ENCODE measurements at places on chromosomes 3 and 15.

GRCh38 chr3:23159929-23160328 lies 43.2 kb upstream of the UBE2E2 start:
- no peak for DNase-seq

DNA sequence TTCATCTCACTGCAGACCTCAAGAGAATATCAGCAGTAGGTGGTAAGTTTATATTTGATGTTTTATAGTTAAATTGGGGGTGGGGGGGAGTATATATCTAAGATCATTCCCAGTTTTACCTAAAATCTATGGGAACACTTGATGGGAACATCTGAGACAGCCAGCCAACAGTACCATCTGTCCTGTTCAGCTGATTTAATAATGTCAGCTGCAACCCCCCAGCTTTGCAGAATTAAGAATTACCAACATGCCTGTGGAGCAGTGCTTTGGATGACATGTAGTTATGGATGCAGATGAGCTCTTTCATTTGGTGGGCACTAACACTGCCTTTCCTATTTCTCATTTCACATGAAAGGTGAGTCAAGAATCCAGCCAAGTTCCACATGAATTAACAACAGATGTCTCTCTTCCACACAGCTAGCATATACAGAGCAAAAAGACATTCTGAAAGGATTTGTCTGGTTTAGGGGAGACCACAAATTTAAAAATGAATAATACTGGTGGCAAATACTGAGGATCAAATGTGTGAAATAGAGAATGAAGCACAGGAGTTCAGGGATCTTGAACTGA lies 76.2 kb downstream of the SETD5 start:
- no peak for DNase-seq

GRCh38 chr15:27201425-27201824 lies 230.4 kb downstream of the GABRG3 start:
- DNase-seq, result no peak

DNA sequence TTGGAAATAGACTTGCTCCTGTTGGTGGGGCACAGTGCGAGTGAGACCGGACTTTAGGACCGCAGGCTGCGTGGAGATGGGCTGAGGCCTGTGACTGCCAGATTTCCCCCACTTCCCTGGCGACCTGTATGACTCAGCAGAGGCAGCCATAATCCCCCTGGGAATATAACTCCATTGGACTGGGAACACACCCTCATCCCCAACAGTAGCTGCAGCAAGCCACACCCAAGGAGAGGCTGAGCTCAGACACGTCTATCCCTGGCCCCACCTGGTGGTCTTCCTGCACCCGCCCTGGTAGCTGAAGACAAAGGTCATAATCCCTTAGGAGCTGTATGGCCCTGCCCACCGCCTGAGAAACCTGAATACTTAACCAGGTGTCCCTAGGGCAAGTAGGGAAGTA lies 42.6 kb downstream of the DZIP1L start:
- DNase-seq, result no peak

DNA sequence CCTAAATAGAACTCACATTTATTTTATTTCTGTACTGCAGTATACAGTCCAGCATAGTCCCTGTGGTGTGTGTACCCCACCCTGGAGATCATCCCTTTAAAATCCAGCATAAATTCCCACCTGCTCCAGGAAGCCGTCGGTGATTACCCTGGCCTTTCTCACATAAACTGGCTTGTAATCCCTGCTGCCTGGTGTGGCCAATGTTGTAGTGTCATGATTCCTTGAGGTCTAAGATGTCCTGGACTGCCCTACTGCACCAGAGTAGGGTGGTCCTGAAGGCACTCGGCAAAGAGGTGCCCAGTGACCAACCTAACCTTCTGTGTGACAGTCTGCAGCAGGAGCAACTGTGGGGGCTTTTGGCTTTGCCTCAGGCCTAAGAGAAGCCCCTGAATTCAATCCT lies 58.9 kb downstream of the ITGA11 start:
- DNase-seq, result no peak

- DNase-seq, result no peak
Measured at GRCh38 chr3:120475722-120476377, 25.1 kb upstream of the FSTL1 start.

DNA sequence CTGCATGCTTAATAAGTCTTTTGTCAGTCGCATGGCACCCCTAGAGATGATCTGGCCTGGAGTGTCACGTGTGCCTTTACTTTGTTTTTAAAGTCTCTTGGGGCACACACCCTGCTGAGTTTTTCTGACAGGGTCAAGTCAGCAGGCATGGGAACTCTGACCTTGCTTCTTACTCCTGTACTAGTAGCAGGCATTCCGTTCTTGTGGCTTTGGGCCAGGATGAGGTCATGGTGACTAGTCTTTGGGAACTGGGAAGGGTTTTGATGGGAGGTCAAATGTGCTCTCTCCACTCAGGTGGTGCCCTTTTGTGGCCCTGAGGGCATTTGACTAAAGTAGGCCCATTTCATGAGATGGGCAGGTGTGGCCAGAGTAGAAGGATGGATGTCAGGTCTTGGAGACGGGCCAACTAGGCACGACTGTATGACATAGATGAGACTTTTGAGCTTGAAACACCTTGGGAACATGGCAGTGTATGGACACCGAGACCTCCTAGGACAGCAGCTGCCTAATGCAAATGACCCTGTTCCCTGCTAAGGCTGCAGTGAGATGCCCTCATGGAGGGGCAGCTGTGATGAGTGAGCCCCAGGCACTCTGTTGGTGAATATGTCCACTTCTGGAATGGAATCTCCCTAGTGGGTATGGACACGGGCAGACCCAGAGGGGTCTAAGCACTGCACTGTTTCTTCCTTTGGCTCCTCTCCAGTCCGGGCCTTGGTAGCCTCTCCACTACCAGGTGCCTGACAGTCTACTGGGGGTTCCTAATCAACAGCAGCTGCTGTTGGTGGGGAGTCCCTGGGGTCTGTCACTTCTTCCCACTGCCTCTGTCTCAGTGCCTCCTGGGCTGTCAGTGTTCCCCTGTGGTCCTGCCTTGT lies 16.4 kb downstream of the SRPRB start:
- no peak for DNase-seq

DNA sequence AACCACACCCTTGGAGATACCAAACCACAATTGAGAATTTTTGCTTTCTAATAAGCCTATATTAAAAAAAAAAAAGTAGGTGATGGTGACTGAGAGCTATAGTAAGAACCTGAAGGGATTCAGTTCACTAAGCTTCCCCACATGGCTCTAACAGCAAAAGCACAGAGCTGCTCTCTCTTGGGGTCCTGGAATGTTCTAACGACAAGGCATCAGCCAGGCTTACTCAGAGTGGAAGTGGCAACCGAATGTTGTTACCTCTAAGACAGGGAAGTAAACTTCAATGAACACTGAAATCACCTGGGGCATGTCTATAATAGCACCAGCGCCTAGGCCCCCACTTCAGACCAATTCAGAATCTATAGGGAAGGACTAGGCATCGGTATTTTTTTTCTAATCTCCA lies 397.7 kb downstream of the MAGI1 start:
- no peak for DNase-seq

- no peak for DNase-seq
Measured at GRCh38 chr15:70430069-70430468, 332.4 kb upstream of the TLE3 start.

DNA sequence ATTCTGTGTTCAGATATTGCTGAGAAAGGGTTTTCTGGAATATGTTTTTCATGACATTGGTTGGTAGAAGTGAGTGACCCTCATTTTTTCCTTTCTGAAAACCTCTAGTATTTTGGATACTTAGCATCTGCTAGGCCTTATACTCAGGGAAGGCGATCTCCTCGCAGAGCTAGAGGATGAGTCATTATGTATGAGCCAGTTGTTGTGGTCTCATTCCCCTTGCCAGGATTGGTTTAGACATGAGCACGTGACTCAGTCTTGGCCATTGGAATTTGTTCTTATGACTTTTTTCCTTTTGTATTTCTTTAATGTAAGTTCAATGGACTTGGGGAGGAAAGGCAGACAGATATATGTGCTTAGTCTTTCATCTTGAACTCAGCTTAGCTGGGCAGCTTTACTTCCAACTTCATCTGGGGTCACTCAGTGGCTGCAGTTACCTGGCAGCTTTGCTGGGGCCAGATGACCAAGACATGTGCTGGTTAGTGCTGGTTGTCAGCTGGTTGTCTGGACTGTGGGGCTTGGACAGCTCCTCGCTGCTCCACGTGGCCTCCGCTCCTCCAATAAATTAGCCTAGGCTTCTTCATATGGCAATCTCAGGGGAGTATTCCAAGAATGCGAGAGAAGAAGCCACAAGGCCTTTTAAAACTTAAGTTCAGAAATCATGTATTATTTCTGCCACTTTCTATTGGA lies 207.5 kb downstream of the IL20RB start:
- no peak for DNase-seq

DNA sequence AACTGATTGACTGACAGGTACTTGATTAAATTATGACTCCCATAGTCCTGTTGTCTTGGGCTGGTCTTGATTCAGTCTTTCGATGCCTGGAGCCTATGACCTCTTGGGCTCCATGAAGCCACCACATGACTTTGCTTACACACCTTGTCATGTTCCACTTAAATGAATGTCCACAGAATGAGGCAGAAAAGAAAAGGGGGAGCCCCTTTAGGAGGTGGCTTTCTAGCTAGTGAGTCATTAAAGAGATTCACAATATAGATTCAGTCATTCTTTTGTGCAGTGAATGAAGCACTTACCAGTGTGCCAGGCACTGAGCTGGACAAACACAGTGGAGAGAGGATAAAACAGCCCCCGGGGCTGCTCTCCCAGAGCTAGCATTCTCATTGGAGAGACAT lies 17.1 kb downstream of the VIPR1 start:
- DNase-seq, result no peak

GRCh38 chr15:57111002-57111401 lies 192.6 kb downstream of the TCF12 start:
- no peak for DNase-seq

- DNase-seq, result no peak
Measured at GRCh38 chr15:43524254-43524845, 6.9 kb downstream of the MAP1A start.

- no peak for DNase-seq
Measured at GRCh38 chr3:43699864-43700263, 9.1 kb downstream of the ABHD5 start.

DNA sequence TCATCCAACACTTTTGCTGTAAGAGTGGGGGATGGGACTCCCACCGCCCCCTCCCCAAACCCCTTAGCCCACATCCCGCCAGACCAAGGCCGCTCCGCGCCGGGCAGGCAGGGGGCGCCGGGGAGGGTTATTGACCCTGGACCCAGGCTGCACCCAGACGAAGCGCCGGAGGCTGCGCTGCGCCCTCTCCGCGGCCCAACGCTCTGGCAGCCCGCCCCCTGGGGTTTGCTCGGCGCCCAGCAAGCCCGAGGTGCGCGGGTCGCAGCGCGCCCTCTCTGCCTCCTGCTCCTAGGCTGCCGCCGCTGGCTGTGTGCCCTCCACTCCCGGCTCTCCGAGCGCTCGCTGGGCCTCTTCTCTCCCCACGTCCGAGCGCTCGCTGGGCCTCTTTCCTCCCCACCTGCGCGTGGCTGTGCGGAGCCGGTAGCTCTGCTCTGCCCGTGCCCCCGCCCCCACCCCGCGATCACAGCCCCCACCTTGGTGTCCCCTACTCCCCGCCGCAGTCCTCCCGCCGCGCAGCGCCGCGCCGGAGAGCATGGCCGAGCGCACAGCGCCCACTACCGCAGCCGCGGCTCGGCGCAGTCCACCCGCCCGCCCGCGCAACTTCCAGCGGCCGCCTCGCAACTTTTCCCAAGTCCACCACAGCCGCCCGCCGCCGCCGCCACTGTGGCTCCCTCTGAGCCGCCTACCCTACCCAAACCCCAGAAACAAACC lies 1.2 kb downstream of the MECOM start:
- DNase-seq, result no peak

GRCh38 chr3:79019137-79019923 lies 748.5 kb downstream of the ROBO1 start:
- no peak for DNase-seq

DNA sequence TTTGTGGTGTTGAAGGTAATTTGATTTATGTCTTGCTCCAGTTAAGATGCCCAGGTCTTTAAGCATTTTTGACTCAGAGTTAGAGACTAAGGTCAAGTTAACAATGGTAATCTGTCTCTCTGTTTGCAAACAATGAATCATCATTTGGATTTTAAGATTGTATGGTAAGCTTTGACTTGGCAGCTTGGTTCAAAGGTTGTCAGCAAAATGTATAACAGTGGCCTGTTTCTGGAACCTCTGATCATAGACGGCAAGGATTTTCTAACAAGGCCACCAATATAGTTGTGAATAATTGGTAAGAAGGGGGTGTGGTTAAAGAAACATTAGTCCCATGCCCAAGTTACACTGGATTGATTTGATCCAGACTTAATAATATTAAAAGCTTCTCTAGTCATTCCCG lies 775.2 kb upstream of the GOLIM4 start:
- DNase-seq, result no peak

- DNase-seq, result no peak
Measured at GRCh38 chr3:106103383-106103782, 234.6 kb upstream of the CBLB start.

- no peak for DNase-seq
Measured at GRCh38 chr3:76888856-76889255, 151.0 kb upstream of the ROBO2 start.

DNA sequence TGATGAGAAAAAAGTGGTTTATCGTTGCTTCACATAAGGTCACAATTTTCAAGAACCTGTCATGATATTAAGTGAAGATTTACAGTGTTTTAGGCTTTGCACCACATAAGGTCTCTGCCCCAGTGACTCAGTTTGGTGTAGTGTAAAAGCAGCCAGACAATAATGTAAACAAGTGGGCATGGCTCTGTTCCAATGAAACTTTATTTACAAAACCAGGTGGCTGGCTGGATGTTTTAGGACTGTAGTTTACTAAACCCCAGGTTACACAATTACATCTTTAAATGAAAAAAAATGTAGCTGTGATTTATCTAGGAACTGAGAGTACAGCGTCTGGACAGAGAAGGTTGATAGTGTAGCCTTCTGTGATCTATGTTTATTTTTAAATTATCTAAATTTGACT lies 9.7 kb upstream of the FBXL22 start:
- DNase-seq, result no peak

- DNase-seq, result no peak
Measured at GRCh38 chr3:49157289-49157688, 8.8 kb downstream of the CCDC71 start.

DNA sequence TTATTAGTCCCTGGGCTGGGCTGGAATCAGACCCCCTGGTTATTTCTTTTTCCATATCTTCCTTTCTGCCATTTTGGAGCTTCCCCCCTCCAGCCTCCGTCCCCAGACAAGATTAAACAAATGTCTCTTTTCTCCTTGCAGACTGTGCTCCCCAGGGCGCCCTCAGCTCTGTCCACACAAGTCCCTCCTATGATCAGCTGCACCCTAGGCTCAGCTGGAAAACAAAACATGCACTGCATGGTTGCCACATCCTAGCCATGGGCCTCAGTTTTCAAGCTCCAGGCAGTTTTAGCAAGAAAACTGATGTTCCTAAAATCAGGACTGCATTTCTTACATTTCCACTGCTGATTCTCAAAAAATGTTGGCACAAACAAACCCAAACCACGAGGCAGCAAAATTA lies 23.5 kb upstream of the RFTN1 start:
- DNase-seq, result no peak

DNA sequence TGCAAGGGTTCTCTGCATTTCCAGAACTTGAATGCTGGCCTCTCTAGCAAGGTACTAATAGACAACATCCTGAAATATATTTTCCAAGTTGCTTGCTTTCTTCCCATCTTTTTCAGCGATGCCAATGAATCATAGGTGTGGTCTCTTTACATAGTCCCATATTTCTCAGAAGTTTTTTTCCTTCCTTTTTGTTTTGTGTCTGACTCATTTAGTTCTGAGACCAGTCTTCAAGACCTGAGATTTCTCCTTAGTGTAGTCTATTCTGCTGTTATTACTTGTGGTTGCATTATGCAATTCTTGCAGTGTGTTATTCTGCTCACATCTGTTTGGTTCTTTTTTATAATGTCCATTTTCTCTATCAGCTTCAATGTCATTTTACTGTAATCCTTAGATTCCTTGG lies 1265.0 kb upstream of the ALCAM start:
- DNase-seq, result no peak
